ENCODE measurements at places on chromosomes 4 and X.
A peak's percentile ranks its signal among the peaks of the same experiment; 100 is the strongest.

- peak; percentile 18 for DNase-seq
Measured at GRCh38 chrX:76279007-76279406, 106.1 kb downstream of the PBDC1 start.

GRCh38 chrX:46375831-46376230 lies 169.4 kb downstream of the ZNF674 start:
- no peak for DNase-seq

DNA sequence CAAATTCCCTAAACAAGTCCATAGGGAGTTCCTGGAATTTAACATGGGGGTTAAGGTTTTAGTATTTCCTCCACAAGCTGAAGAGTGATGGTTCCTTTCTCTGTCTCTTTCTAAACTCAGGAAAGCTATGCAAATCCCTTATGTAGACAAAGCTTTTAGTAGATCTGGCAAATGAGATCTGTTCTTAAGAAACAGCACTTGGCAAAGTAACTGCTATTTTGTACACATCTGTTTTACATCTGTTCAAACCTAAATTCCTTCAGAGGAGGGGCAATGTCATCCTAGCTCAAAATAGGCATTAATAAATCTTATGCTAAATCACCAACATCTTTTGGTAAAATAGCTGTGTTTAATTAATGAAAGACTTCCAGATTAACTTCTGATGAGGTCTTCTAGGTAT lies 137.8 kb upstream of the TBC1D9 start:
- no peak for DNase-seq

DNA sequence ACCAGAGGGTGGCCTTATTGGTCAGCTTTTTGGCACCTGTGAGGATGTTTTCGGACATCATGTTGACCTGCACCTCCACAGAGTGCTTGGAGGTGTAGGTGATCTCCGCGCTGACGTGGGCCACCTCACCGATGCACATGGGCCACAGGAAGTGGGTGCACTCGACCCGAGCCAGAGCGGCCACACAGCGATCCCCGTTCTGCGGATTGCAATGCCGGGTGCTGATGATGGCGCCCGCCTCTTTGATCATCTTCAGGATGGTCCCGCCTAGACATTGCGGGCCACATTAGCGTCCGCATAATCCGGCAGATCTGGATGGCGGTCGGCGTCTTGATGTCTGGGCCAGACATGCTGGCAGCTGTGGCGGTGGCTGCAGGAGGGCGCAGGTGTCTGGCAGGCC lies 12.9 kb upstream of the N4BP2 start:
- no peak for DNase-seq

- DNase-seq, result no peak
Measured at GRCh38 chr4:184348311-184349233, 125.8 kb downstream of the IRF2 start.

DNA sequence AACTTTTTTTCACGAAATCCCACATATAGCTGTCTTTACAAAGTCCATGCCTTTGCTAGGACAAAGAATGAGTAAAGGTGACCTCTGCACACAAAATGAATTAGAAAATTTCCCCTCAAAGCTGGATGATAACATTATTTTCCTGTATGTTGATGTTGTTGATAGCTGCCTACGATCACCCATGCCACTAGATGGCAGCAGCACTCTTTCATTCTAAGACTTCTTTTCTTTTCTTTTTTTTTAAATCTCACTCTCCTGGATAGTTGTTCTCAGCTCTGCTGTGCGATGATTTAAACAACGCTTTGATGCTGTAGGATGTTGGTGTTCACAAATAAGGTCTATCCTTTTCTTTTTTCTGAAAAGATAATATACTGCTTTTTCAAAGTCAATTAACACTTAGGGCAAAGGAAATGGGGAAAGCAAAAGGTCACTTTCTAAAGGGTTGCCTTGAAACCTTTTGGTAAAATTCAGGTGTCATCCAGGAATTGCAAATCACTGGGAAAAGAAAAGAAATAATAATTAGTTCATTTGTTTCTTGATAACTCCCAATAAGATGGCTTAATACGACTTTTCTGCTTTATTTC lies 266.8 kb downstream of the C4orf33 start:
- no peak for DNase-seq

DNA sequence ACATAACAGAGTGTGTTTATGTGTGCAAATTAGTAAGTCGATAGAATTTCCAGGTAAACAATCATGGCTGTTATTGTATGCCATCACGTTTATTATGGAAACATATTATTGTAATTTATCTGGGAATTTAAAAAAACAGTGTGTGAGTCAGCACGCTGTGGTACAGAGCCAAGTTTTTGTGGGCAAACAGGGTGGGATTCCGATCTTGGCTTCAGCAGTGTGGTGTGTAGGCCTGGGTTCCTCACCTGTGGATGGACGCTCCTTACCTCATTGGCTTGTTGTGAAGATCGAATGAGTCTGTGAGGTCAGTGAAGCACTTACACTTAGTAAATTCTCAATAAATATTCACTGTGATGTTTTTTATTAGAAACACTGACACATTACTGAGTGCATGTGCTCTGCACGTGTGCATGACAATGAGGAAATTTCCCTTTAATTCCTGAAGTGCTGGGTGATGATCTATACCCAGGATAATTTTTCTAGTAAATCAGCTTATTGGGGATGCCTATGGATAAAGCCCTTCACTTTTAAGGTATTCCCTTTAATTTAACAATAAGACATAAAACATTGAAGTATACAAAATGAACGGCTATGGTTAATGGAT lies 36.4 kb downstream of the SLIT2 start:
- DNase-seq, result no peak

DNA sequence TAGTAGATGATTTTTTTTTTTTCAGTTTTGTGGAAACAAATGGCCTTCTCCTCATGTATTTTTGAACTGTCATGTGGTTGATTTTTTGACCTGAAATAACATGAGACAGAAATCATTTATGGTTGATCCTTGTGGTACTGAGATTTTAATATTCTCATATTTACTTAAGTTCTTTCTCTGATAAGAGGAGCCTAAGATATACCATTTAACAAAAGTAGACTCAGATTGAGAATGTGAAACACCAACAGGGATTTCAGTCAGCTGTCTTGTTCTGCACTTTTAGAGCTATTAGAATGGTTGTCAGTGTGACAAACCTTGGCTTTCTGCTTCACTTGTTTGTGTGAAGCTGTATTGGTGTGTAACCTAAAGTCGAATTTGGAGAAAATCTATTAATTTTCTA lies 575.7 kb downstream of the SPOCK3 start:
- no peak for DNase-seq

Measured in T-helper 17 cell (primary cell).